ENCODE measurements at places on chromosomes 3 and 15.

GRCh38 chr3:89954137-89954536 is 846.7 kb downstream of the EPHA3 start:
- no peak for DNase-seq

- no peak for DNase-seq
These were observed 121.5 kb downstream of the DNAJB8 start for GRCh38 chr3:128345196-128345595.

GRCh38 chr15:68207176-68207935 is 2.2 kb upstream of the CALML4 start:
- DNase-seq, result no peak

GRCh38 chr3:127707851-127708411 is 35.2 kb downstream of the ABTB1 start:
- DNase-seq, result no peak

DNA sequence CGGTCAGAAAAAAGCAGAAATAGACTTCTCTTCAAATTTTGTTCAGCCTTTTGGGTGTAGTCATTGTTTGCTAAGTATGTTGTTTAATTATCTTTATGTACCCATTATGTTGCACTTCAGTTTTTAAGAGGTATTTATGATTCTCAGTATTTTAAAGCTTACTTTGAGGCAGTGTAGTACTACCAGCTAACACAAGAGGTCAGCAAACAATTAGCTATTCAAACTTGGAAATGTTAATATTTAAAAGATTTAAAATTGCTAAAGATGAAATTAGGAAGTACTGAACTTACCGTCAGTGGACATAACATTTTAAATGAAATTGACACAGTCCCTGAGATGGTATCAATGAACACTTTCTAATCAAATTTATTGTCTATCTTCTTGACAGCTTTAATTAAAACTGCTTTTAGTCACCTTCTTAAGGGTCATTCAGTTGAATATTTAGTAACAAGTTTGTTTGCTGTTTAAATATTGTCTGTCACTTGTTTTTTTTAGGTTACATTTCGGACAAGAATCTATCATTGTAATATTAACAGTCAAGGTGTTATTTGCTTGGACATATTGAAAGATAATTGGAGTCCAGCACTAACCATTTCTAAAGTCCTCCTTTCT is 28.1 kb downstream of the NKIRAS1 start:
- peak; percentile 13 for DNase-seq

GRCh38 chr3:15595955-15596354 is 5.4 kb downstream of the HACL1 start:
- DNase-seq, result no peak

DNA sequence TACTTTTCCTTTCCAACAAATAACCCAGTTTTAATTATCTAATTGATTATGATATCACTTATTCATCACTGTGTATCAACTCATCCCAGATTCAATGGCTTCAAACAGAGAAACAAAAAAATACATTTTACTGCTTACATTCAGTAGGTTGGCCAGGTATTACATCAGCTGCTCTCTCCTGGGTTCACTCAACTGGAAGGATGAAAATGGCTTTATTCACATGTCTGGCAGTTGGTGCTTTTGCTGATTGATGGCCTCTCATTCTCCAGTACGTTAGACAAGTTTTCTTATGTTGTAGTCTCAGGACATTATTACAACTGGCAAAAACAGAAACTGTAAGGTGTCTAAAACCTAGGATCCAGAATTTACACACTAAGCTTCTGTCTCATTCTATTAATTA is 811.0 kb upstream of the ALCAM start:
- no peak for DNase-seq

DNA sequence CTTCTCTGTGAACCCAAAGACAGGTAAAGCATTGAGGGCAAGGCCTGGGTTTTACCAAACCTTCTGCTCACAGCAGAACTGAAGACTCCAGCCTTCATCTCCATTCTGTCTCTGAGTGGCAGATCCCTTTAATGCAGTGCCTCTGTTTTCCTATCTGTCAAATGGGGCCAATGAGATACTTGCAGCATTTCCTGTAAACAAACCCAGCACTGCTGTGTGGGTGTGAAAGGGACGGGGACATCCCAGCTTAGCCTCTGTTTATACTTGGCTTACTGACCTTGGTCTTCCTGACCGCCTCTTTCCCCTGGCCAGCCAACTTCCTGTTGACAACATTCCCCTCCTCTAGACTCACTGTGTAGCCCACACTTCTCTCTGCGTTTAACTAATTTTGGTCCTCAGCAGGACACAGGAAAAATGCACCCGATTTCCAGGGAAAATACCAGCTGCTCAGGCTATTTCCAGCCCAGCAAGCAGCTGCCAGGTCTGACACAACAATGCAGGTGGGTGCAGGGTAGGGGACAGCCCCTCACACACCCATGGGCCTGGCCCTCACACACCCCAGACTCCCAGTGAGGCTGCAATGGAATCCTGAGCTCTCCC is 105.9 kb upstream of the HERC1 start:
- DNase-seq, result no peak

DNA sequence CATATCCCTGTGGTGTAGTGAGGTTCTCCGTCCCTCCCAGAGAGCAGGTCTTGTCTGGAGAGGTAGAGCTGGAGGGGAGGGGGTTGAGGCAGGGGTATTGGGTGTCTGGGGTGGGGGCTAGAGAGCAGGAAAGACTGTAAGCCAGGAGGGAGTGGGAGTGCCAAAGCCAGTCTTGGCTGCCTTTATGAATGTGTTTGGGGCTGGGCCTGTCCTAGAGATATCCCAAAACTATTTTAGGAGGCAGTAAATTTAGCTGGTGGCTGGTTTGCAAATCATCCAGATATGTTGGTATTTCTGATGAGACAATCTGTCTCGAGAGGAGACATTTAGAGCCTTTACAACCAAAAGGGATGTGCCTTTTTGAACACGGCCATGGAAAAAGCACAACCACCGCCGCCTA is 166.6 kb downstream of the TLE3 start:
- no peak for DNase-seq

DNA sequence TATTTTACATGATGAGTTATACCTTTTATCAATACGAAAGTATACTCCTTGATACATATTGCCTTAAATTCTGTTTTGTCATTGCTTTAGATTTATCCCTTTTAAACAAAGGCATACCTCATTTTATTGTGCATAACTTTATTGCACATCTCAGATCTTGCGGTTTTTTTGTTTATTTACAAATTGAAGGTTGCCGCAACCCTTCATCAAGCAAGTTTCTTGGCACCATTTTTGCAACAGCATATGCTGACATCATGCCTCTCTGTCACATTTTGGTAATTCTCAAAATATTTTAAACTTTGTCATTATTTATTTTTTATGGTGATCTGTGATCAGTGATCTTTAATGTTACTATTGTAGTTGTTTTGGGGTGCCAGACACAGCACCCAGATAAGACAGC is 20.9 kb downstream of the SNRK start:
- DNase-seq, result no peak

GRCh38 chr3:135218304-135218703 is 423.2 kb downstream of the EPHB1 start:
- no peak for DNase-seq

GRCh38 chr15:71085809-71086208 is 29.5 kb upstream of the THSD4 start:
- no peak for DNase-seq

DNA sequence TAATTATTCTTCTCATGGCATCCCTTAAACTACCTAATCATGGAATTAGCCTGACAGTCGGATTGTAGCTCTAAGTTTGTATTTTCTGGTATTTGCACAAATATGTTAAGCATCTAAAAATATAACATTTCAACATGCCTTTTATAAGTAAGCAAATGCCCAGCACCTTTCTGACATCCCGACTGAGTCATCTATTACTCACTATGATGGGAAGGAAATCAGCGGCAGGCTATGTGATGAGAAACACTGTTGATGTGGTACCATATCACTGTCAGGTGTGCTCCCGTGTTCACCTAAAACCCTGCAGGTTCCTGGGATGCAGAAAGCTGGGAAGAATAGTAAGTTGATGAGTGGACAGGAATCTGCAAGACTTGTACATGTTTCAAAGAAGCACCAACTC is 367.8 kb upstream of the IL12A start:
- peak; percentile 31 for DNase-seq

DNA sequence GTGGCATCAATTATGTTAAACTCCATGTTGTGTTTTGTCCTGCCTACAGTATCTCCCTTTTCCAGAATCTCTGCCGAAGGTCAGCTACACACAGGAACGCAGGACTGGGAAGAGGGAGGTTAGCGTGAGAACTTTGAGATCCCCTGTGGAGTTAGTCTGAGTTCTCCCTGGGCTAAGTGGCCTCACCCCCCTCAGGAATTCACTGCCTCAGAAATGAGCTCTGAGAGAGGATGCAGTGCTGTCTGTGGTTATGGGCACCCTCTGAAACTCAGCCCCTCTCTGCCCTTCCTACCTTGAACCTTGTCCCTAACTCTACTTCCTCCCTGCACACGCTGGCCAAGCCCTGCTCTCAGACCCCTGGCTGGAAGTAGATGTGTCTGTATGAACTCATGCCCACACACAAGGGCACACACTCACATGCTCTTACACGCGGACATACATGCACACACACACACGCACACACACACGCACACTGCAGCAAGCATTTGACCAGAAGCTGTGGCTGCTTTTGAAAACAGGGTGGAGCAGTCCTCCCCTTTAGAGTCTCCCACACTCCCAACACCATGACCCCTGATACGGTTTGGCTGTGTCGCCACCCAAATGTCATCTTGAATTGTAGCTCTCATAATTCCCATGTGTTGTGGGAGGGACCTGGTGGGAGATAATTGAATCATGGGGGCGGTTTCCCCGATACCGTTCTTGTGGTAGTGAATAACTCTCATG is 5.3 kb upstream of the VIPR1 start:
- DNase-seq, result peak; percentile 9

- DNase-seq, result peak; percentile 87
These were observed 194.6 kb downstream of the ADAMTSL3 start for GRCh38 chr15:83848315-83849050.

- peak; percentile 37 for DNase-seq
These were observed 15.1 kb downstream of the PLSCR5 start for GRCh38 chr3:146589899-146590508.

DNA sequence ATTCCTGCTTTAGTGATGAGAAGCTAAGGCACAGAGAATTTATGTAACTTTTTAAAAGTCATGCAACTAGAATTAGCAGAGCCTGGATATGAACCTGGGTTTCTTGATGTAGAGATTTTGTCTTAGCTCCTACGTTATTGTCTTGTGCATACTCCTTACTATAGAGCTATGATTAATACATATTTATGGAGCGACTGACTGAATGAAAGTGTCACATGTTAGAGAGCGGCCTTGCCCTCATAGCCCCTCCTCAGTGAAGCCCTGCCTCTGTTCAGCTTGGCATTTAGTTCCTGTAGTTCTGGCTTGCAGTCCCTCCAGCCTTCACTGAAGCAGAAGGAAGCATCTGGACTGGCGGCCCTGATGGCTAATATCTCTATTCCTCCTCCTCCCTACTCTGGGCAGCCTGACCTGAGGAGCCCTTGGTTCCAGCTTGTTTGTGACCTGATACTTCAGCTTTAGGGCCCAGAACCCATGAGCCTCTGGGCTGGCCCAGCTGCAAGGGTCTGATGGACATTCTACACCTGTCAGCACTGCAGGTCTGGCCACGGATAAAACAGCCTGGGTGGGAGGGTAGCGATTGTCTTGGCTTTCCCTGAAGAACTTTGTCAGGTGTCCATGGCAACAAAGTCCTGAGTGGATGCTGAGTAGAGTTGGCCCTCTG is 13.4 kb upstream of the AGBL1 start:
- no peak for DNase-seq

- peak; percentile 83 for DNase-seq
These were observed 4.6 kb downstream of the DPP8 start for GRCh38 chr15:65512807-65513416.

- DNase-seq, result no peak
These were observed 51.2 kb upstream of the TNIK start for GRCh38 chr3:171511450-171511849.

GRCh38 chr3:169513672-169514071 is 149.8 kb downstream of the MECOM start:
- no peak for DNase-seq

DNA sequence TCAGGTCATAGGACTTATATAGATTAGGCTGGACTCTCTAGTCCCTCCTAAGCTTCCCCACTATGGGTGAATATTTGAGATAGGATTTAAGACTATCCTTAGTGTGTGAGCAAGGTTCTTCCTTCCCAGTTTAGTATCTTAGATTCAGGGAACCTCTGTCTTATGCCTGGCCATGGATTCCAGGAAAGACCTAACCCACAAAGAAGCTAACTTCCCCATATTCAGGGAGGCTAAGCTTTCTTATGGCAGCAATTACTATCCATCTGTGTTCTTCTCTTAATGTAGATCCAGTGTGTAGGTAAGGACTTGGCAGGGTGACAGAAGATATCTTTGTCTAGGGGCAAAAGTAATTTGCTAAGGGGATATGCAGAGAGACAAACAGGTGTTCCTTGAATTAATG is 25.5 kb upstream of the PIK3R4 start:
- no peak for DNase-seq

DNA sequence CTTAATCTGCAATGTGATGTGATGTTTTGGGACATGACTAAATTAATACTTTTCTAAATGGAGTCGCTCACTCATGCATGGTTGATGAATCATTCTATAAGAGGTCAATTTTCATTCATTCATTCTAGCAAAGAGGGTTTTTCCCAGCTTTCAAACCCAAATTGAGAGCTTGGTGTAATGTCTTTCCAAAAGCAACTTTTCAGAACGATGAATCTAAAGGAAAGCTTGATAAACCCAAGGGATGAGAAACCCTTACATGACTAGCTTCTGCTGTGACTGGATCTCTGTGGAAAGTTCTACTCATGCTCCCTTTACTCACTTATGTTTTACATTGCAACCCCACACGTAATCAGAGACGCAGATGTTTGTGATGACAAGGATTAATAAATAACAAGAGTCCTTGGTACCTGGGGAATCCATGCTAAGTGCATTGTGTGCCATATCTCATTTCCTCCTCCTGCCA is 47.7 kb downstream of the PDZRN3 start:
- peak; percentile 70 for DNase-seq

GRCh38 chr3:179829401-179829800 is 176.6 kb downstream of the USP13 start:
- no peak for DNase-seq

- no peak for DNase-seq
These were observed 199.6 kb upstream of the NAALADL2 start for GRCh38 chr3:174659511-174659910.

GRCh38 chr3:7669641-7670040 is 808.7 kb downstream of the GRM7 start:
- DNase-seq, result no peak

DNA sequence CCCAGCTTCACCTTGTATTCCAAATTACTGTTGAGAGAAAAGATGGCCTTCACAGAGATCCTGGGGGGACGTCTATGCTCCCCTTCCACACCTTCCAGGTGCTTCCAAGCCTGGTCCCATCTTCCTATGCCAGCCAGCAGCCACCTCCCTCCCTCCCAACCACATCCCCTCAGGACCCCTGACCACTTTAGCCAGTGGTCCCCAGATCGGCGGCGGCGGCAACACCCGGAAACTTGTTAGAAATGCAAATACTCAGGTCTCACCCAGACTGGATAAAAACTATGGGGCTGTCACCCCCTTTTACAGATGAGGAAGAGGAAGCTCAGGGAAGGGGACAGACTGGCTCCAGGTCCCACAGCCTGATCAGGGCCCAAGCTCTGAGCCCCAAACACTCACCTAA is 38.0 kb upstream of the PRSS50 start:
- DNase-seq, result no peak
